ENCODE measurements at places on chromosomes 7 and 10.

DNA sequence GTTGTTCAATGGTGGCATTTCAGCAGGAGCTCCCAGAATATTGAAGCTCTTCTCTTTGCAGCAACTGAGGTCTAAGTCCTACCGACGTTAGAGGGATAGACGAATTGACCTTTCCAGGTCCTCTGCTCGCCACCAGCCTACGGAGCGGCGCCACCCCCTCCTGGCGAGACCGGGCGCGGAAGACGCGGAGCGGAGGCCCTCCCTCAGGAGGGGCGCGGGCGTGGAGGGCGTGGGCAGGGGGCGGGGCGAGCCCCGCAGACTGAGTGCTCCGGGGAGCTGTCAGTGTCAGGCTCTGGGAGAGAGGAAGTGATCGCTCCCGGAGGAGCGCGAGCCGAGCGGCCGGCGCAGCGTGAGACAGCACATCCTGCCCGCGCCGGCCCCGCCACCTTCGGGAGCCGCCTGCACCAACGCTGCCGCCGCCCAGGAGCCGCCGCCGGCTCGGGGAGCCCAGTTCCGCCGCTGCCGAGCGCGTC is at the start of gene DYNC1I1:
TSS of gene DYNC1I1 (plus strand) at position 257 of the 473 bp plus-strand sequence. CDS start 32,176 bp downstream, outside the sequence.
- peak; percentile 36 for DNase-seq

DNA sequence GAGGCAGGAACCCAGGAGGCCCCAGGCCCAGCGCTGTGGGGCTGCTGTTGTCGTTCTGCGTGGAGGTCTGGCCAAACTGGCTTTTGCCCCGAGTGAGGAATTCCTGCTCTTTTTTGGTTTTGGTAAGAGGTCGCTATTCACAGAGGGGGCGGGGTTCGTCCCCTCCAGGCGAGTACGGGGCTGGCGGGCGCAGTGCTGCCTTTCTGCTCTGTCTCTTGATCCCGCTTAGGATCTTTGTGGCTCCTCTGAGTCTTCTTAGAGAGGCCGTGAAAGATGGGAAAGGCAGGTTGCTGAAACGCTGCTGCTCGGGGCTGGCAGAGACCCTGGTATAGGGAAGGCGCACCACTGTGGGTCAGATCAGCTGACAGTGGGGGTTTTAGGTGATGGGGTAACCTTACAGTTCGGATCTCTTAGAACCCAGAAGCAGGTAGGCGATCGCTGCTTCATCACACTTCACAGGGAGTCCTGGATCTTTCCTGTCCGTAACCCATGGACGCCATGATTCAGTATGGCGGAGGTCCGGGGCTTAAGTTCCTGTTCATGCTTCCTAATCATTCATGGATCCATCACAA is 136.7 kb downstream of the KIF20B start:
- no peak for DNase-seq

- no peak for DNase-seq
Observed at GRCh38 chr7:155908385-155908784, 96.1 kb upstream of the SHH start.

DNA sequence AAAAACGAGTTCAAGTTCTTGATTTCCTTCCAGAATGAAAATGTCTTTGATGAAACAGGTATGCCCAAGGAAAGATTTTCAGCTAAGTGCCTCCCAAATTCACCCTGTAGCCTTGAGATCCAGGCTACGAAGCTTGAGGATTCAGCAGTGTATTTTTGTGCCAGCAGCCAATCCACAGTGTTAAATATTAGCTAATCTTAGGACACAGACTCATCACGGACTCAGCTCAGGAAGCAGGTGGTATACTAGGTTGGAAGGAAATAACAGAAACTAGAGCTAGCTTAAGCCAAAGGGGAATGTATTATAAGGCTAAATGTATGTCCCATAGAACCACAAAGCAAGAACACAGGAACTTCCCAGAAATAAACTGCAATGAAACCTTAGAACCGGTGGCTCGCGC is 151.0 kb upstream of the PRSS1 start:
- no peak for DNase-seq

GRCh38 chr10:14653271-14654161 is 121.2 kb downstream of the FAM107B start:
- peak; percentile 79 for DNase-seq

DNA sequence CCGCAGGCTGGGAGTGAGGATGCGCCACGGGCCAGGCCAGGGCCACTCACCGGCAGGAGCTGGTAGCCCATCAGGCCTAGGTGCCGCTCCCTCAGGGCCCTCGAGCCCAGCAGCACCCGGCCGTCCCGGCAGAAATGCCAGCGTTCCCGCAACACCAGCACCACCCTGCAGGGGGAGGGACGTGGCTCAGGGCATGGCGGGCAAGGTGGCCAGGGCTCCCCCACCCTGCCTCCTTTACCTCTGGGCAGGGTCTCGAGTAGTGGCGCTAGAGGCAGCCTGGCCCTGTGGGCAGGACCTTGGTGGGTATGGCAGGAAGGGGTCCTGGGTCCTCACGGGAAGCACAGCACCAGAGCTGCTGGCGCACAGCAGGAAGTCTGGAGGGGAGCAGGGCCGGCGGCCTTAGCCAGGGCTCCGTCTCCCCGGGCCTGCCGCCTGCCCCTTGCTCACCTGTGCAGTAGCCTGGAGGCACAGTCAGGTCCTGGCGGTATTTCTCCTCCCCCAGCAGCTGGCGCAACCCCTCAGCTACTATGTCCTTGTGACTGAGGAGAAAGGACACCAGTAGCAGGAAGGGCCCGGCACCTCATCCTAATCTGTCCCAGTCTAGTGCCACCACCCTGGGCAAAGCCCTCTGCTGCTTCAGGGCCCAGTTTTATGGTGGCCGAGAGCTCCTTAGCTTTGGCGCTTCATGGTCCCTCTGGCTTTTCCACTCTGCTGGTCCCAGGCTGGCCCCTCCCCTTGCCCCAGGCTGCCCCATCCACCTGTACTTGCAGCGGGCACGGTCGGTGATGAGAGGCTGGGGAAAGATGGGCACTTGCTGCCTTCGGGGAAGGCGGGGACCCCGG is 3.5 kb downstream of the FASTK start:
- no peak for DNase-seq

DNA sequence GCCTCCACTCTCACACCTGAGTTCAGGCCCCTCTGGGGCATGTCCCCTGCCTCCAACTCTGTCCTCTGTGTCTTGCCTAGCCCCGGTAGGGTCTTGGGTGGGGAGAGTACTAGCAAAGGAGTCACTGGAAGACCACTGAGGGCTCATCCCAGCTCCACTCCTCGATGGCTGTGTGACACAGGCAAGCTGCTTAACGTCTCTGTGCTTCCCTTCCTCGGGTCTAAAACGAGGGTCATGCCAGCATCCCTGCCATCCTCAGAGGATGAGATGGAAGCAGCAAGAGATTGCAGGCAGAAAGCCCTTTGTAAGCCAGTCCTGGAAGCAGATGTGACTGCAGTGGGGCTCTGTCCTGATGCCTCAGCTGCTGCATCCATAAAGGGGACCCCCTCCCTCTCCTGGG is 15.2 kb upstream of the C10orf105 start:
- no peak for DNase-seq

GRCh38 chr10:3062502-3063186 is 4.7 kb upstream of the PFKP start:
- no peak for DNase-seq

- peak; percentile 41 for DNase-seq
Observed at GRCh38 chr10:103709341-103709920, 145.9 kb downstream of the SH3PXD2A start.

DNA sequence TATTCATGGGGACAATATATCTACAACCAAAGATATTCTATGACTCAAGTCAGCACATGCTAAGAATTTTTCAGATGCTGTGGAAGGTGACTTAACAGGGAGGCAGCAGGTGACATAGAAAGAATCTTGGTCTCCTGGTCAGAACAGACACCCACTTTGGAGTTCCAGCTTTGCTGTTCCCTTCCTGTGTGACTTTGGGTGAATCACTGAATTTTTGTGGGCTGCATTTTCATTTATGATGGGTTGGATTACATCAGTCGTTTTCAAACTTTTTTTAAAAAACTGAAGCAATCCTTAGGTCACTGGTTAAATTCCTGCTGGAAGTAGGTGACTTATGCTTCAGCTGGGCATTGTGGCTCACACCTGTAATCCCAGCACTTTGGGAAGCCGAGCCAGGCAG is 24.9 kb downstream of the RGR start:
- DNase-seq: no peak

GRCh38 chr7:4835398-4836205 is 26.2 kb downstream of the PAPOLB start:
- DNase-seq: no peak

GRCh38 chr7:2138146-2138765 is 94.5 kb downstream of the MAD1L1 start:
- DNase-seq: no peak

DNA sequence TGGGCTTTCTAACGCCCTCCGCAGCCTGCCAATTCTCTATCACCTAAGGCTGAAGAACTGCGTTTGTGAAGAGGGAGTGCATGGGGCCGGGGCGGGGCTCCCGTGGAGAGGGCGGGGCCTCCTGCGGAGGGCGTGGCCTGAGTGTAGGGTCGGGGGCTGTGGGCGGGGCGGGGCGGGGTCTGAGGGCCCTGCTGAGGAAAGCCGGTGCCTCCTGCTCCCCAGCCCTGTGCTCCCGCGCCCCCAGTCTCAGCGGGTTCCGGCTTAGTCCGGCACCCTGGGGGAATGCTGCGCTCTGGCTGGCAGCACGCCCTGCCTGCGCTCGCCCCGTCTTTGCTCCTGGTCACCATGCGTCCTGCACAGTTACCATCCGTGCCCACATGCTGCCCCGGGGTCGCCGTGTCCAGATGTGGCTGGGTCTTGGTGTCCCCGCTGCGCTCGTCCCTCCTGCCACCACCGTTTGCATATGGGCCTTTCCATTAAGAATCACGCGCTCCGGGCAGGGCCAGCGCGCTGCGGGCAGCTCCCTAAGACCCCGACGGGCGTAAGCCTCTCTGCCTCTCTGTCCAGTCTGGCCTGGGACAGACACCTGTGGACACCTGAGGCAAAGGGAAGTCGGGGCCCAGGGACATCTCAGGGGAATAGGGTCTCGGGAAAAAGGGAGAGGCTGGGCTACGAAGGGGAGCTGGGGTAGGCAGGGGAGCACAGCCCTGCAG is 144.0 kb upstream of the RET start:
- no peak for DNase-seq

- no peak for DNase-seq
Observed at GRCh38 chr10:69757553-69758309, 44.0 kb upstream of the COL13A1 start.

DNA sequence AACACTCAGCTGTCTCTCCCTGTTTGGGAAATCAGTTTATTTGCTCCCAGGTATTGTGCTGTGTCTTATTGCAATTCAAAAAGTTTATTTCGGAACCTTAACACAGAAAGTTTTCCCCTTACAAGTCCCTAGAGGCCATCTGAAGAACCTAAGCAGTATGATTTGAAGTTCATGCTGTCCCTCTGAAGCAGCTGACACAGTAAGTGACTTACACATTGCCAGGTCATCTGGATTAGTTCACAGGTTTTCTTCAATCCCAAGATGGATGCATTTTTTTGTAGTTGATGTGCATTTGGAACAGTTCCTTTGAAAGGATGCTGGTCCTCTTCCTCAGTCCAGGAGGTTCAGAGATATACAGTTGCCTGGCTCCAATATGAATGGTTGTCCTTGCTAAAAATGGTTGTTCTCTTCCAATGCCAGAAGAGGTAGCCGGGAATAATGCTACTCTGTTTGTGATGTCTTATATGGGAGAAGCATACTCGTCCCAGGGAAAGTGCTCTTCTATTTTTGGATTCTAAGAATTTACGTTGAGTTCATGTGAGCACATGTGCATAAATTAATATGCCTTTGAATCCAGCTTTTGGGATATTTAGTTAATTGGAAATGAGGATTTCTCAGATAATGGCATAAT is 183.5 kb upstream of the PHYHIPL start:
- no peak for DNase-seq

- no peak for DNase-seq
Observed at GRCh38 chr7:7114575-7115291, 67.6 kb upstream of the C1GALT1 start.

- no peak for DNase-seq
Observed at GRCh38 chr7:39709768-39710311, 86.5 kb downstream of the RALA start.

- no peak for DNase-seq
Observed at GRCh38 chr7:119026391-119026790, 801.9 kb downstream of the ANKRD7 start.

- peak; percentile 86 for DNase-seq
Observed at GRCh38 chr10:11875494-11876281, 52.5 kb downstream of the PROSER2 start.

- no peak for DNase-seq
Observed at GRCh38 chr7:38034062-38034908, 113.8 kb downstream of the EPDR1 start.

GRCh38 chr10:676178-676577 is 13.3 kb downstream of the DIP2C start:
- no peak for DNase-seq

DNA sequence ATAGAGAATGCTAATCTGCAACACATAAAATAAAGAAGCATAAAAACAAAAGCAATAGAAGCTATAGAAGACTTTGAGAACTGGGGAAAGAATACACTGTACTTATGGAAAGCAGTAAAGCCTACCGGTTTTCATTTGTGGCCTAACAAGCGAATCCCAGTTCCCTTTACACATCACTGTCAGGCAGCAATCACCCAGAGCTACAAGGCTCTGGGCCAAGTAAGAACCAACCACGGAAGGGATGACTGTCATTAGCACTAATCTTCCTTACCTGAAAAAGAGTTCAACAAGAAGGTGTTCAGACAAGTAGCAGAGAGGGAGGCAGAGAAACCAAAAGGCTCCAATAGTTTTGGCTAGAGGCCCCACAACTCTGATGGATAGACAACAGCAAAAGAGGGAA is 15.0 kb downstream of the CCDC6 start:
- no peak for DNase-seq

- DNase-seq: no peak
Observed at GRCh38 chr7:22154143-22154529, 202.8 kb downstream of the RAPGEF5 start.

- DNase-seq: no peak
Observed at GRCh38 chr7:68629-69028, 123.7 kb upstream of the FAM20C start.

DNA sequence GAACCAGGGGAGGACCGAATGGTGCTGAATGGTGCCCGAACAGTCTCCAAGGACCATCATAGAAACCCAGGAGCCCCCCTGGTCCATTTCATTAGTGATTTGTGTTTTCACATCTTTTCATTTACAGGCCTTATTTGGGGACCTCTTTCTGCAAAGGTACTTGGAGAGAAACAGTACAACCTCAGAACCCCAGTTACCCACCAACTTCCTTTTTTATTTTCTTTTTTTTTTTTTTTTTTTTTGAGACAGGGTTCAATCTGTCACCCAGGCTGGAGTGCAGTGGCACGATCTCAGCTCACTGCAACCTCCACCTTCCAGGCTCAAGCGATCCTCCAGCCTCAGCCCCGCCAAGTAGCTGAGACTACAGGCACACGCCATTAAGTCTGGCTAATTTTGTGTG is 13.0 kb upstream of the ELN start:
- no peak for DNase-seq

DNA sequence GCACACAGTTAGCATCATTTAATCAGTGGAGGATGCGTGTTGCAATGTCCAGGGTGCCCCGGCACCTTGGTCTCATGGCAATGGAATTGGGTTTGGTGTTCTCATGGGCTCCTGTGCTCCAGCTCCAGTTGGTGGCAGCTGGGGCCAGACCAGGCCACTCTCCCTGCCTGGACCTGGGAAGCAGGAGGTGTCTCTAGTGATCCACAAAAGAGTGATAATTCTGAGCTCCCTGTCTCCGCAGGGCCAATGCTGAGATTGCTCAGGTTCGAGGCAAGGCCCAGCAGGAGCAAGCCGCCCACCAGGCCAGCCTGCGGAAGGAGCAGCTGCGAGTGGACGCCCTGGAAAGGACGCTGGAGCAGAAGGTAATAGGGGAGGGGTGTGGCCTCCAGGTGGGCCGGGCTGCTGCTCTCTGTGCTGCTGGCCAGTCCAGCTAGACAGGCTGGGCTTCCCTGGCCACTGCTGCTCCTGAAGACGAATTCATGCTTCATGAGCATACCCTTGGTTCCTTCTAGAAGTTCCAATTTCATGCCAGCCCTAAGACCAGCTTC is 21.7 kb upstream of the BTBD16 start:
- no peak for DNase-seq

Data from retinal pigment epithelial cell (primary cell).